ENCODE measurements at places on chromosomes 6 and 20.

GRCh38 chr6:152355166-152355565, 282.0 kb downstream of the SYNE1 start:
- DNase-seq, result no peak

- no peak for DNase-seq
Observed at GRCh38 chr20:51154708-51155690, 132.1 kb upstream of the KCNG1 start.

GRCh38 chr6:10237298-10238038, 177.4 kb downstream of the TFAP2A start:
- DNase-seq, result no peak

- DNase-seq, result no peak
Observed at GRCh38 chr6:82568290-82568993, 204.8 kb downstream of the TPBG start.

- no peak for DNase-seq
Observed at GRCh38 chr20:50193199-50193835, 2.7 kb downstream of the CEBPB start.

DNA sequence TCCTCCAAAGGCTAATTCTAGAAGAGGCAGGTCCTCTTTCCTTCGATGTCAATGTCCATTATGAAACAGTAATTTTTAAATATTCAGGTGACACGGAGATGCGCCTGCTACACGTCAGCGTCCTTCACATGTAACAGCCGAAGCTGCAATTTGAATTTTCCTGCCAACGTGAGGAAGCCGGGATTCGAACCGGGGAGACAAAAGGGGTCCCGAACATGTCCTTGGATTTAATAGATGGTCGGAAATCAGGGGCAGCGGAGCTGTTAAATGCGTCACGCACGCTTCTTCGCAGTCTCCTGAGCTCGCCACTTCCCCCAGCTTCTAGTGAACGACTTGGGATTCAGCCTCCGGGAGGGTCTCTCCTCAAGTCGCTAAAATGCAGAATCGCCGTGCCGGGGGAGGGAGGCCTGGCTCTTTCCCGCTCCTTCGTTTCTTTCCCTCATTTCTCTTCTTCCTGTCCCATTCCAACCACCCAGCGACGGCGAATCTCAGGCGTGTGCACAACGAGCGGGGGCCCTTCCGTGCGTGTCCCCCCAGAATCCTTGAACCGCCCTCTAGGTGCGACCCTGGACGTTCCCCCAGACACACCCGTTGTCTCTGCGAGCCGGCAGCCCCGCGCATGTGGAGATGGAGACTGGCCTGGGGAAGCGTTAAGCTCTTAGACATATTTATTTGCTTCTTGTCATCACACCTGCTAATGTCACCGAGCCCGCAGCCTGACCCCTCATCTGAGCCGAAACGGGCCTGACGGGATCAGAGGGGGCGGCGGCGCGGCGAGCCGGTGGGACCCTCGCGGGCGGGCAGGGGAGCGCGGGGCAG, 1.3 kb upstream of the FOXC1 start:
- peak; percentile 55 for DNase-seq

DNA sequence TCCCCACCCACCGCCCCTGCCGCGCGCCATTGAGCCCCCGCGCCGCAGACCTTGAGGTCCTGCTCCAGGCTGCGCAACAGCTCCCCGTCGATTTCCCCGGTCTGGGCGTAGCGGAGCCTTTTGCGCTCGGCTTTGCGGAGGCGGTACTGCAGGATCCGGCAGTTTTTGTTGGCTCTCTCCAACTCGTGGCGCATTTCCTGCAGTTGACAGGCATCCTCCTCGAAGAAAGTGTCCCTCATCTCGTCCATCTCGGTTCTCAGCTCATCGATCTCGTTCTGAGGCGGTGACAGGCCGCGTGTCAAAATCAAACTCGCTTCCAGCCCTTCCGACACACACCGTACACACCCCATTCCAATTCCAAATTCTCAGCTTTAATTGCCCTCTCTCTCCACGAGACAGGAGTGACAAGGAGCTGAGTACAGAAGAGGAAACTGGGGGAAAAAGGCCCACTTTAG, 4.3 kb downstream of the MTCL3 start:
- DNase-seq, result peak; percentile 86

DNA sequence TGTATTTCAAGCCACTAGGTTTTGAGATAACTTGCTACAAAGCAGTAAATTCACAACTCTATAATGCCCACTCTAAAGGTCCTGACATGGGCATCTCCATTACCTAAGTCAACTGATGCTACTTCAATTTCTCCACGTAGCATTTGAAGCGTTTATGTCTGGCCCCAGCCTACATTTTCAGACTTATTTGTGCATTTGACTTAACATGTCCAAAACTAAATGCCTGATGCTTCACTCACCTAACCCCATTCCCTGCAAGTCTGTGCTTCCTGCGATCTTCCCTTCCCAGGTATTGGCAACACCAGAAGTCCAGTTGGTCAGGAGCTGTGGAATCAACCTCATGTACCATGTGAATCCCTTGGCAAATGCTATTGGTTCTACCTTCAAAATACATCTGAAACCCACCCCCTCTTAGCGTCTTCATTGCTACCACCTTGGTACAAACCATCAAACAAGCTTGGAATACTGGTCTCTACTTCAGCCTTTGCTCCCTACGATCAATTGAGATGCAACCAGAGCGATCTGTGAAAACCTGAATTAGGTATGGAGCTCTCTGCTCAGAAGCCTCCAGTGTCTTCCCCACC, 12.8 kb upstream of the ZNFX1 start:
- peak; percentile 22 for DNase-seq

DNA sequence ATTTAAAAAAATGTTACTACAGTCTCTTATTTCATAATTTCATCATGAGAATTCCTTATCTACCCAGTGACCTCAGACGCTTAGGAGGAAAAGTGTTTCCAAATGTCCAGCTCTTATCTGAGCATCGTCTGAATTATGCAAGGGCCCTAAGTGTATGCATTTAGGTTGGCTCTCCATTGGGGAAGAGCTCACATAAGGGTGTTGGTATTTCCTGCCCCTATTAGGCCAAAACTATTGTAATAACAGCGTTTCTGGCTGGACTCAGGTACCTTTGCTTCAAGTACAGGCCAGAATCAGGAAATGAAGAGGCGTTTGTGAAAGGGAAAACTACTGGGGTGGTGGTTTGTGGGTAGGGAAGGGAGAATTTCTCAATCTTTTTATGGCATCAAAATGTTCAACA, 40.4 kb upstream of the SGK1 start:
- no peak for DNase-seq

DNA sequence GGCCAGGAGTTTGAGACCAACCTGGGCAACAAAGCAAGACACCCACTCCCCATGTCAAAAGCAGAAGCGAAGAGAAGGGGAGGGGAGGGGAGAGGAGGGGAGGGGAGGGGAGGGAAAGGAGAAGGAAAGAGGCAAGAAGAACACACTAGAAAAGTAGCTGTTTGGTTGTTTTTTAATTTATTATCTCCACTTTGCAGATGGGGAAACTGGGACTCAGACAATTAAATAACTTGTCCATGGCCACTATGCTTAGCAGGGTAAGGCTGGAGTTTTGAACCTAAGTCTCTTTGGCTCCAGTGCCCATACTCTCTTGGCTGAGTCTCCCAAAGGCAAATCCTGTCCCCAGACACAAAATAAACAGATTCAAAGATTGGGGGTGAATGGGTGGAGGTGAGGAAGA, 12.4 kb upstream of the GHRH start:
- no peak for DNase-seq

DNA sequence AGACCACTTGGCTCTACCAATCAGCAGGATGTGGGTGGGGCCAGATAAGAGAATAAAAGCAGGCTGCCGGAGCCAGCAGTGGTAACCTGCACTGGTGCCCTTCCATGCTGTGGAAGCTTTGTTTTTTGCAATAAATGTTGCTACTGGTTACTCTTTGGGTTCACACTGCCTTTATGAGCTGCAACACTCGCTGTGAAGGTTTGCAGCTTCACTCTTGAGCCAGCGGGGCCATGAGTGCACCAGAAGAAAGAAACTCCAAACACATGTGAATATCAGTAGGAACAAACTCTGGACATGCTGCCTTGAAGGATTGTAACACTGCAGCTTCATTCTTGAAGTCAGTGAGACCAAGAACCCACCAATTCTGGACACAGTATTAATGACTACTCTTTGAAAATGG, 89.9 kb upstream of the MBOAT1 start:
- no peak for DNase-seq

- no peak for DNase-seq
Observed at GRCh38 chr6:139751179-139751578, 376.7 kb upstream of the CITED2 start.

DNA sequence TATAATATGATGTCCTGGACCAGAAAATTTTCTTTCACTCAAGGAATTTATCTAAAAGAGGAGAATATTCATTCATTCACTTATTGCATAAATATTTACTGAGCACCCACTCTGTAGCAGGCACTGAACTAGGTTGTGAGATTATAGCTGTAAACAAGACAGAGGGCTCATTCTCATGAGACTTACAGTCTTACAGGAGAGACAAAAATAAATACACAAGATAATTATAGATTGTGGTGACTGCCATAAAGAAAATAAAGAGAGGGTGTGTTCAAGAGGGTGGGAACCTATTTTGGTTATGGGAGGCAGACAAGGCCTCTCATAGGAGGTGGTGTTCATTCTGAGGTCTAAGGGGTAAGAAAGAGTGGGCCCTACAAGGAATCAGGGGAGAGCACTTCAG, 109.9 kb upstream of the SUPT3H start:
- no peak for DNase-seq

- DNase-seq, result no peak
Observed at GRCh38 chr6:152984513-152984872, 1.7 kb upstream of the FBXO5 start.

GRCh38 chr20:36820073-36820472, 46.5 kb upstream of the DSN1 start:
- no peak for DNase-seq

- peak; percentile 57 for DNase-seq
Observed at GRCh38 chr20:64042054-64042781, 6.2 kb downstream of the C20orf204 start.

- DNase-seq, result peak; percentile 70
Observed at GRCh38 chr6:157669747-157670216, 153.3 kb upstream of the SNX9 start.

DNA sequence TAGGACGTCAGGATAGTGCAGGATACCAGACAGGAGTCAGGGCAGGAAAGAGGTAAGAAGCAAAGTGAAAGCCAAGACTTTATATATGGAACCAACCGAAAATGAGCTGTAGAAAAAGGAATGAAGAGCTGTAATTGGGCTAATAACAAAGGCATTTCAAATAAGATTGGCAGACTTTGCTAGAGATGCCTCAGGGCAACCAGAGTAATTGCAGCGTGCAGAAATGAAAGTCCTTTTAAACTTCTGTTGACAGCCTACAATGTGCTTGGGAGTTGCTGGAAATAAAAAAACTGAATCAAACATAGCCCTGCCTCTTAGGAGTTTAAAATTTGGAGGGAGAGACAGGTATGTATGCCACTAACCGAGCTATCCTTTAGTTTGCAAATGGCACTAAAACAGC, 56.4 kb upstream of the NKX2-4 start:
- no peak for DNase-seq

DNA sequence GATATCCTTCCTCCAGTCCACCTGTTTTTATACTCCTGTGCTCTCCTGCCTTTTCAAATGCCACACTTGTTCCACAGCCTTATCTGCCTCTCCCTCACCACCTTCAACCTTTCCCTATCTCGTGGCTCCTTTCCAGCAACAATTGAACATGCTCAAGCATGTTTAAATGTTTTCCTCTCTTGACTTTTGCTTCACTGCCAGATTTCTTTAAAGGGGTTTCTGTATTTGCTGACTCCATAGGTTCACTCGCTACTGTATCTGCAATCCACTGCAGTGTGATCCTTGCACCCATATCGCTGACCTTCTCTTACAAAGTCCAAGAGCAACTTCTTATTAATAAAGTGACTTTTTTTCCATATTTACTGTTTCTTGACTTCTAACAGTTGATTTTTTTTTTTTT, 11.2 kb upstream of the GMNN start:
- DNase-seq, result no peak

DNA sequence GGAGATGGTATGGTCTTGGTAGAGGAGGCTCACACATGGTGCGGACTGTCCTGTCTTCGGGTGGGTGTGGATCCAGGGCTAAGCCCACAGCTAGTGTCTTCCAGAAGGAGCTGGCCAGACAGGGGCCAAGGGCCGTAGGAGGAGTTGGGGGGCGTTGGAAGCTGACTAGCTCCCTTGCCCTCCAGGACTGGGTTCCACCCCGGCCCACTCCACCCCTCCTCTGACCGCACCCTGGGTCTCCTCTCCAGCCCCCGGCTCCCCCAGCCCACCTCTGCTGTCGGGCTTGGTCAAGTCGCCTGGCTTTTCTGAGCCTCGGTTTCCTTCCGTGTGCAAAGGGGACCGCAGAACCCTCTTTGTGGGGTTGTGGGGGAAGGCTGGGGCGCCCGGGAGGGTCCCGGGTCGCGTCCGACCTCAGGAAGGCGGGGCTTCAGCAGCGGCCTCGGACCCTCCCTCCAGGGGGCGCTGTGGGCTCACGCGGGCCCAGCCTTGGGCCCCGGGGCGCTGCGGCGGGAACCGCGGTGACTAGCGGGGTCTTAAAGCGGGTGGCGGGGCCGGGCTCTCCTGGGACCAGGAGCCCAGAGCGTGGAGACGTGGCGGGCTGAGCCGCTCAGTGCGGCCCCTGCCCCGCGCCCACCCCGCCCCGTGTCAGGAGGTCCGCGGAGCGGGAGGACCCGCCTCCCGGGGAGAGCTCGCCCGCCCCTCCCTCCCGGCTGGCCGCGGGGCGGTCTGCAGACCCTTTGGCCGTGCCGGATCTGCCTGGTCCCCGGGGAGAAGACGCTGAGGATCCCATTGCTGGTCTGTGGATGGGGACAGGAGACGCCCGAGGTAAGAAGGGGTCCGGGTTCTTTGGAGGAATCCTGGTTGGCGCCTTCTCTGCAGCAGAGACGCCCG, 5.4 kb downstream of the NPBWR2 start:
- DNase-seq, result peak; percentile 87

- DNase-seq, result no peak
Observed at GRCh38 chr6:14092316-14092715, 25.3 kb upstream of the CD83 start.

DNA sequence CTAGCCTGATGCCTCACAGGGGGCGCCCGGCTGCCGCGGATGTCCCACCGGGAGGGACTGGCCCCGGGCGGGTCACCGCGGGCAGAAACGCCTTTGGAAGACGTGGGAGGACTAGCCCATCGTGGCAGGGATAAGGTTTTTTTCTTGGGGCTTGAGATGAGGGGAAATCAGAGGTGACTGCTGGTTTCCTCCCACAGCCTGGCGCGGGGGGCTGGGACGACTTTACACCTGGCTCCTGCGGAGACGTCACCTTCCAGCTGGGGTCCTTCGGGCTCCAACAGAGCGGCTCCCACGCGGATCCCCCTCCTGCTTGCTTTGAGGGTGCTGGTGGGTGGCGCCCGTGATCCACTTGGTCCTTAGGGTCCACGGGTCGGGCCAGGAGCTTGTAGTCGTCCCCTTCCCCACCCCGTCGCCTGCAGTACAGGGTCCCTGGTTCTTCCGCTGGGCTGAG, 11.4 kb downstream of the ULBP3 start:
- no peak for DNase-seq

- no peak for DNase-seq
Observed at GRCh38 chr6:115891111-115891669, 169.5 kb downstream of the FRK start.
